Natural killer cell (primary cell): ENCODE measurements at places on chromosomes 6 and 20. TPM values are rescaled to one million over a fixed set of nuclear protein-coding genes. Genes with fewer than 3 reads are reported as not detected.

- H3K4me1 ChIP-seq, result peaks cover 3% of the 10 kb centered on the region
- no peak for DNase-seq
- H3K27me3 ChIP-seq, result no peaks in the 10 kb centered on the region
Measured at GRCh38 chr6:37952027-37952426, 132.5 kb downstream of the ZFAND3 start.

DNA sequence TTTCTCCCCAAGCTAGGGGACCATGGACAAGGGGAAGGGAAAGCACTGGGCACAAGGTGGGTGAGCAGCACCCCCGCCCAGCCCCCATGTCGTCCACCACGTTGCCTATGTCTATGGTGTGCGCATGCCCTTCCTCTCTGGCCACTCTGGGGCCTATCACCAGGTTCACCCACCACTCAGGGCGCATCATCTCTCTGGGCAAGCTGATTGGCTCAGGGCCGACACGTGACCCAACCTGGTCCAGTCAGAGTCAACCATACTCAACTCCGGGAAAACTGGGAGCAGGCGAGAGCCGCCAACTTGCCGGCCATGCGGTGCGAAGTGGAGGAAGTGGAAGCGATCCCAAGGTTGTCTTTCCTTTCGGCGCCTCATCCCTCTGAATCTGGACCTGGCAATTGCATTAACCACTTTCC lies 25.9 kb downstream of the ACSS1 start:
- H3K4me3 ChIP-seq, result no peak overlapping the region
- H3K27ac ChIP-seq, result no peak overlapping the region
- no peaks in the 10 kb centered on the region for H3K27me3 ChIP-seq
- DNase-seq, result no peak
- peaks cover 24% of the 10 kb centered on the region for H3K36me3 ChIP-seq

The MACROD2 gene
- not detected for total RNA-seq

DNA sequence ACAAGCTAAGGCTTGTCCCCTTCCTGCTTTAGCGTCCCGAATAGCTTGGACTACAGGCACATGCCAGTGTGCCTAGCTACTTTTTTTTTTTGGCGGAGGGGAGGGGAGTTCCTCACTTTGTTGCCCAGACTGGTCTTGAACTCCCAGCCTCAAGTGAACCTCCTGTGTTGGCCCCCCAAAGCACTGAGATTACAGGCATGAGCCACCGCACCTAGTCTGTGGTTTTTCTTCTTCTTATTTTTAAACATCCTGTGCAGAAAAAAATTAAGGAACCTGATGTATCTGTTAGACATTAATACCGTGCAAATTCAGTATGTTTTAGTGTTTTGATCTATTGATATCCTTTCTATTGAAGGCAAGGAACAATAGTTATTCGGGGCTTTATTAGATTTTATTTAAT lies 25.7 kb downstream of the HIVEP1 start:
- no peaks in the 10 kb centered on the region for H3K36me3 ChIP-seq
- no peak for DNase-seq
- no peak overlapping the region for H3K4me3 ChIP-seq
- no peak overlapping the region for H3K27ac ChIP-seq

- no peak overlapping the region for H3K27ac ChIP-seq
- no peak for DNase-seq
- H3K4me3 ChIP-seq, result no peak overlapping the region
- peaks cover 6% of the 10 kb centered on the region for H3K4me1 ChIP-seq
- peaks cover 3% of the 10 kb centered on the region for H3K27me3 ChIP-seq
Measured at GRCh38 chr6:56838016-56838555, 116.8 kb upstream of the BEND6 start.

DNA sequence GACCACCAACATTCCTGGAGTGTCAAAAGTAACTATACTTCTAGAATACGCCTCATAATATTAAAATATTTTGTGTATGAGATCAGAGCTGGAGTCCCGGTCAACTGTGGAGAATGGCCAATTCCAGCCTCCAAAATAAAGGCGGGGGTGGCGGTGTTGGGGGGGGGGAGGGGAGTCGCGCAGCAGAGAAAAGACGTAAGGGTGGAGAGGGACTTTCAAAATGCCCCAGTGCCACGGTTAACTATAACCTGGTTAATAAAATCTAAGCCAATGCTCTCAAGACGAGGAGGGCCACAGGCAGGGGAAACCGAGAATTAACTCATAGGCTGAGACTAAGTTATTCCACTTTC lies 1.3 kb downstream of the NUP153 start:
- H3K4me3 ChIP-seq, result peak overlapping the region; percentile 98
- no peaks in the 10 kb centered on the region for H3K36me3 ChIP-seq
- peak overlapping the region; percentile 100 for H3K27ac ChIP-seq

The ME1 gene
- 0.14 TPM for total RNA-seq

The PSORS1C2 gene
- not detected for total RNA-seq

The NMBR gene
- not detected for total RNA-seq

GRCh38 chr6:110814102-110815014 lies 911 bp downstream of the CDK19 start:
- peak; percentile 68 for DNase-seq
- no peaks in the 10 kb centered on the region for H3K27me3 ChIP-seq
- H3K36me3 ChIP-seq, result no peaks in the 10 kb centered on the region
- peaks cover 13% of the 10 kb centered on the region for H3K4me1 ChIP-seq
- H3K4me3 ChIP-seq, result peak overlapping the region; percentile 70

- H3K27ac ChIP-seq, result no peak overlapping the region
- DNase-seq, result no peak
- no peaks in the 10 kb centered on the region for H3K36me3 ChIP-seq
Measured at GRCh38 chr20:62710886-62711702, 2.5 kb downstream of the NTSR1 start.

DNA sequence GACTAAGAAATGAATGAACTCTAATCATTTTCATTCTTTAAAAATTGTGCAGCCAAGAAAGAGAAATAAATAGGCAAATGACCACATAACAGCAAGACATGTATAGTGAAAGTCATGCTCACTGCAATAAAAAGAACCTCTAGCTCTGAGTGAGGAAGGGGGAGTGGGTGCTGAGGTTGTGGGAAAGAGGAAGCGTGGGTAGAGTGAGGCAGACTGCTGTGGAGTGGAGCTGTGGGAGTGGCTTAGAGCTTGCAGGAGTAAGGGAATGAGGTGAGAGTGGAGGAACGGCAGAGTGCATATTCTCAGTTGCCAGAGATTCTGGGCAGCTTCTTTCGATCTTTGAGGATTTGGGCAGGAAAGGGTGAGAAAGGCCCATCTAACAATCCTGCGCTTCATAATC lies 10.4 kb downstream of the DEFB129 start:
- H3K27ac ChIP-seq, result no peak overlapping the region
- no peak for DNase-seq
- no peaks in the 10 kb centered on the region for H3K27me3 ChIP-seq

- no peak overlapping the region for H3K4me3 ChIP-seq
- no peaks in the 10 kb centered on the region for H3K27me3 ChIP-seq
- no peaks in the 10 kb centered on the region for H3K4me1 ChIP-seq
- no peak overlapping the region for H3K27ac ChIP-seq
Measured at GRCh38 chr6:121319112-121319553, 15.1 kb downstream of the TBC1D32 start.

GRCh38 chr20:9955646-9956045 lies 79.1 kb upstream of the ANKEF1 start:
- no peak for DNase-seq
- no peak overlapping the region for H3K4me3 ChIP-seq
- no peaks in the 10 kb centered on the region for H3K27me3 ChIP-seq
- H3K27ac ChIP-seq, result no peak overlapping the region

- H3K27me3 ChIP-seq, result no peaks in the 10 kb centered on the region
- H3K4me1 ChIP-seq, result no peaks in the 10 kb centered on the region
- no peak for DNase-seq
- no peak overlapping the region for H3K4me3 ChIP-seq
- H3K36me3 ChIP-seq, result no peaks in the 10 kb centered on the region
- H3K27ac ChIP-seq, result no peak overlapping the region
Measured at GRCh38 chr20:11445891-11446290, 471.8 kb upstream of the BTBD3 start.
